Sigmoid colon (tissue), 7 donors: ENCODE measurements at places on chromosomes 1 and 21. TPM values are rescaled to one million over a fixed set of nuclear protein-coding genes. Genes with fewer than 3 reads are reported as not detected.

The ARHGEF11 gene
- 16.8 TPM for polyA plus RNA-seq

The CFHR4 gene
- polyA plus RNA-seq: not detected

The FOXD2 gene
- polyA plus RNA-seq: 4.5 TPM

DNA sequence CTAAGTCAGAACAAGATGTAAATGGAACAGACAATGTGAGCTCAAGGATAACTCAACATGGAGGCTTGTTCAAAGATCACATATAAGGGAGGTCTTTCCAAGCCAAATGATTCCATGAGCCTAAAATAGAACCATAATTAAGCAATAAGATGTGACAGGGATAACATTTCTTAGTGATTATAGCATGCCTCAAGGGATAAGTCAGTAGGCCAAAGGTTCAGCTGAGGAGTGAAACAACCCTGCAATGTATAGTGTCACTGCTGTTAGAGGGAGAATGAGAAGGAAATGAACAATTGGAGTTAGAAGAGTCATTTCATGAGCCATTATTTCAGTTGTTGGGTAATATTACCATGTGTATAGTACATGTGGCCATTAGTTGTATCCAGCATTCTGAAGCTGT is 25.0 kb downstream of the GORAB start:
- no peak for DNase-seq

GRCh38 chr1:172960454-172961208 is 90.1 kb downstream of the TNFSF18 start:
- no peak for DNase-seq

- peak; percentile 55 for DNase-seq
Observed at GRCh38 chr1:23793861-23794731, 3.2 kb downstream of the LYPLA2 start.

DNA sequence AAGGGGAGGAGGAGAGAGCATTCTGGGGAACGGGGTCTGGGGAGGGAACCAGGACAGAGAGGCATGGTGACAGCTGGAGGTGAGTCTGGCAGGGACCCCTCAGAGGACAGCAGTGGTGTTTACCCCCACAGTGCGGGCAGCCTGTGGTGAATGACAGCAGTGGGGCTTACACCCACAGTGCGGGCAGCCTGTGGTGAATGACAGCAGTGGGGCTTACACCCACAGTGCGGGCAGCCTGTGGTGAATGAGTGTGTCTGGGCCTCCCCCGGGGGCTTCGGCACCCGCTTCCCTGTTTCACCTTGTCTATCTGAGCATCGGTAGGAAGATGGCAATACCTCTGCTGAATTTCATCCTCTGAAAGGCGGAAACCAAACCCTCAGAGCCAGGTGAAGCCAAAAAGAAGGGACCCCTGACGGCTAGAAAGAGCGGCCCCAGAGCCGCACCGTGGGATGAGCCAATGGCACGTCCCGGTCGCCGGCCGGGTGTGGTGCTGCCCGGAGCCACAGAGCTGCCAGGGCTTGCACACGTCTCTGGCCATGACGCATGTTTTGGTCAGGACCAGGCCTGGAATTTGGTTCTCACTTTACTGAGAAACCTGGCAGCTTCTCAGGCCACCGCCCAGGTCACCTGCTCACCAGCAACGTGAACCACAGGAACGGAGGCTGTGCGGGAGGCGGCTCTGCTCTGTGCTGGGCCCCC is 54.1 kb downstream of the SIK1 start:
- DNase-seq: no peak

- no peak for DNase-seq
Observed at GRCh38 chr1:67752306-67752705, 67.3 kb downstream of the GADD45A start.

- DNase-seq: peak; percentile 78
Observed at GRCh38 chr1:184621260-184621659, 133.4 kb downstream of the EDEM3 start.

GRCh38 chr1:211634461-211634860 is 41.0 kb downstream of the NEK2 start:
- DNase-seq: peak; percentile 27

- DNase-seq: no peak
Observed at GRCh38 chr1:200958597-200958996, 63.9 kb downstream of the INAVA start.

- DNase-seq: no peak
Observed at GRCh38 chr1:201585093-201585483, 46.2 kb downstream of the NAV1 start.

- no peak for DNase-seq
Observed at GRCh38 chr21:33315946-33316710, 8.6 kb upstream of the IFNAR1 start.

- peak; percentile 61 for DNase-seq
Observed at GRCh38 chr1:10629816-10630571, 155.2 kb downstream of the PEX14 start.

- DNase-seq: no peak
Observed at GRCh38 chr1:117271959-117272358, 61.2 kb upstream of the VTCN1 start.
